Gastroesophageal sphincter (tissue), 4 donors: ENCODE measurements at places on chromosomes 2 and 18.

DNA sequence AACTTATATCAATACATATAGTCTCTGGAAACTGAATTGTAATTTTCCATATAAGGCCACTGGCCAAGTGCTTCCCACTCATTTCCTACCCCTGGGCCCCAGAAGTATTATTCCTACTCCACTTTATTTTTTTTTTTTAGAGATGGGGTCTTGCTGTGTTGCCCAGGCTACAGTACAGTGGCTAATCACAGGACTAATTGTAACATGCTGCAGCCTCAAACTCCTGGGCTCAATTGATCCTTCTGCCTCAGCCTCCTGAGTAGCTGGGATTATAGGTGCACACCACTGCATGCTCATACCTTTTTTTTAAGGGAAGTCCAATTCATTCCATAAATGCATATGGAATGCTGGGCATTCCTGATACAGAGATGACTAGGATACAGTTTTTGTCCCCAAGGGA, 6.4 kb upstream of the CNNM4 start:
- no peak overlapping the region for H3K27ac ChIP-seq
- ATAC-seq: no peak
- no peaks in the 10 kb centered on the region for H3K27me3 ChIP-seq
- no peaks in the 10 kb centered on the region for H3K4me1 ChIP-seq
- H3K36me3 ChIP-seq: no peaks in the 10 kb centered on the region
- H3K4me3 ChIP-seq: no peak overlapping the region

DNA sequence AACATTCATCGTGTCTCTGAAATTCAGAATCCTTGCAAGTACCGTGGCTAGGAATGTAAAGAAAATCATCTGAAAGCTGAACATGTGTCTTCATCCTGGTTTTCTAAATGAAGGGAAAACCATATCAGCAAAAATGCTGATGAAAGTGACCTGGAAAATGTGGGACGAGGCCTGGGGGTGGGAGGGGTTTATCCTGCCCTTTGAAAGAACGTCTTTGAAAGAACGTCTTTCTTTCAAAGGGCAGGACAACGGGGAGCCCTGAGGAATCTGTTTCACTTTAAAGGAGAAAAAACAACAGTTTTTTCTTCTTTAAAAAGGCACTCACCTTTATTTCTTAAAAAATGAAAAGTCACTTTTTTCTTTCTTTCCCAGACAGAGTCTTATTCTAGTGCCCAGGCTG, 185.2 kb downstream of the ALPK2 start:
- no peaks in the 10 kb centered on the region for H3K4me1 ChIP-seq
- H3K36me3 ChIP-seq: no peaks in the 10 kb centered on the region
- H3K27me3 ChIP-seq: no peaks in the 10 kb centered on the region
- no peak overlapping the region for H3K27ac ChIP-seq
- ATAC-seq: no peak

GRCh38 chr2:20485612-20486388, 38.9 kb downstream of the RHOB start:
- H3K27me3 ChIP-seq: no peaks in the 10 kb centered on the region
- H3K27ac ChIP-seq: no peak overlapping the region
- H3K4me3 ChIP-seq: no peak overlapping the region
- H3K4me1 ChIP-seq: peaks cover 17% of the 10 kb centered on the region
- H3K36me3 ChIP-seq: no peaks in the 10 kb centered on the region

DNA sequence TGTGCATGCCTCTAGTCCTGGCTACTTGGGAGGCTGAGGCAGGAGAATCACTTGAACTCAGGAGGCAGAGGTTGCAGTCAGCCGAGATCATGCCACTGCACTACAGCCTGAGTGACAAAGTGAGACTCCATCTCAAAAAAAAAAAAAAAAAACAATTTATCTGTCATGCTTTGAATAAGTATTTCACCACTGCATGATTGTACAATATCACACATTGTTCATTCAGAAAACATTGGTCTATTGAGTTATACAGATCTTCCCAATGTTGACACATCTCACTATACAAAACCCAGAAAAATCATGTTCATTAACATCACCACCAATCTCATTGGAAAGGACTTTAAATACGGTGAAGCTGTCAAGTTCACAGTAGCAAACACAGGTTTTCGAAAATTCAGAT, 46.8 kb upstream of the PPM1B start:
- H3K27me3 ChIP-seq: peaks cover 3% of the 10 kb centered on the region
- H3K4me1 ChIP-seq: no peaks in the 10 kb centered on the region
- no peaks in the 10 kb centered on the region for H3K36me3 ChIP-seq

DNA sequence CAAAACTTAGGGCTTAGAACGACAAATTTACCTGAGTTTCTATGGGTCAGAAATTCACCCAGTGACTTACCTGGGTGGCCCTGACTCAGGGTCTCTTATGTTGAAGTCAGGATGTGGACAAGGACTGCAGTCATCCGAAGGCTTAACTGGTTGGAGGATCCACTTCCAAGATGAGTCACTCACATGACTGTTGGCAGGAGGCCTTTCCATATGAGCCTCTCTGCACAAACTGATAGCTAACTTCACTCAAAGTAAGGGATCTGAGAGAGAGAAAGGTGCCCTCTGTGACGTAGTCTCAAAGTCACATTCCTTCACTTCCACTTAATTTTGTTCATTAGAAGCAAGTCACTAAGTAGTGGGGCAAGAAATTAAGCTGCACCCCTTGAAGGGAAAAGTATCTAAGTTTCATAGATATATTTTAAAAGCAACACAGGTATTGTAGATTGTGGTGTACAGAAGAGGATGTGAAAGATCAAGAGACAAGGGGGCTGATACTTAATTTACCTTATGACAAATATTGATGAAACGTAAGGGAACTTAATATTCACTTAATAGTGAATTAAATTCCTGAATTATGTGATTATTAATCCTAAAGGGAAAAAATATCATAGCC, 48.4 kb downstream of the TANK start:
- no peak overlapping the region for H3K4me3 ChIP-seq
- no peaks in the 10 kb centered on the region for H3K27me3 ChIP-seq
- peaks cover 60% of the 10 kb centered on the region for H3K36me3 ChIP-seq
- no peak for ATAC-seq
